Stimulated activated CD8-positive, alpha-beta memory T cell treated with anti-CD3 and anti-CD28 coated beads, Interleukin-2, amount 100 ng/mL, for 1 hour (primary cell): ENCODE measurements at places on chromosomes 3 and 15.

- no peak for DNase-seq
Measured at GRCh38 chr15:33492434-33493052, 181.8 kb downstream of the RYR3 start.

DNA sequence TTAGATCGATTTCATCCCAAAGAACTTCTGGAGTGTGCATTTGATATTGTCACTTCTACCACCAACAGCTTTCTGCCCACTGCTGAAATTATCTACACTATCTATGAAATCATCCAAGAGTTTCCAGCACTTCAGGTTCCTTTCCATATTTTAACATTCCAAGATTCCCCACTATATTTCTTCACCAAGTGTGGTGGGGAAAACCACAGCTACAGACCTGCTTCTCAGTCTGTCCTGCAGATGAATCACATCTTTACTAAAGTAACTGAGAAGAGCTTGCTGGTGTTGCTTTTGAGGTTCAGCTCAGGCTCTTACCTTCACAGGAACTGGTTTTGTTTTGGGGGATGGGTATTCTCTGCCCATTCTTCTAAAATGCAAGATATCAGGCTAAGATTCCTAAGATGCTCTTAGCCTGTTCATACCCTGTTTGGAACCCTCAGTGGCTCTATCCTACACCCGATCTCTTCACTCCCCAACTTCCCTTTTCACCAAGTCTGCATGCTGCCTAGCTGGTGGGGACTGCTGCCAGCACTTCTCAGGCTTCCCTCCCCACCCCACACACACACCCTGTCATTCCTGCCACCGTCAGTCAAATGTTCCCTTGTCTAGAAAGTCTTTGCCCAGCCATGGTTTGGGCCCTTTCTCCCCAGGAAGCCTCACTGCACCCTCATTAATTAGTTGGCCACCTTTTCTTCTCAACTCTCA lies 30.8 kb downstream of the SRP14 start:
- no peak for DNase-seq

- DNase-seq = no peak
Measured at GRCh38 chr15:24633082-24633481, 42.5 kb upstream of the NPAP1 start.

DNA sequence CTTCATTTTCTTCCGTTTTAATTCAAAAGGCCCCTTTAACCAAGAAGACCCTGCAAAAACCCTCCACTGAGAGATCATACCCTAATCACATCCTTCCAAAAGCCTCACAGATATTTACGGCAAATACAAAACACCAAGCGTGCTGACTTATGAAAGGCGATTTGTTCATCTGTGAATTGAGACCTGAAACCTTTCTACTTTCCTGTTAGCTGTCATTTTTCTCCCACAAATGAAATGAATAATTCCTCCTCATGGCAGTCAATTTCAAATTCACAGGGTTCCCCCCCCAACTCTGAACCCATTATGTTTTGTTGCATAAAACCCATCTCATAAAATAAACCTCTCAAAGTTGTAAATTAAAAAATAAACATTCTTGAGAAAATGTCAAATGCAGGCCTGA lies 149.6 kb downstream of the PDZRN3 start:
- DNase-seq = no peak

GRCh38 chr15:68739390-68740080 lies 81.2 kb downstream of the ANP32A start:
- no peak for DNase-seq

GRCh38 chr15:82314769-82315518 lies 34.3 kb downstream of the GOLGA6L10 start:
- no peak for DNase-seq

DNA sequence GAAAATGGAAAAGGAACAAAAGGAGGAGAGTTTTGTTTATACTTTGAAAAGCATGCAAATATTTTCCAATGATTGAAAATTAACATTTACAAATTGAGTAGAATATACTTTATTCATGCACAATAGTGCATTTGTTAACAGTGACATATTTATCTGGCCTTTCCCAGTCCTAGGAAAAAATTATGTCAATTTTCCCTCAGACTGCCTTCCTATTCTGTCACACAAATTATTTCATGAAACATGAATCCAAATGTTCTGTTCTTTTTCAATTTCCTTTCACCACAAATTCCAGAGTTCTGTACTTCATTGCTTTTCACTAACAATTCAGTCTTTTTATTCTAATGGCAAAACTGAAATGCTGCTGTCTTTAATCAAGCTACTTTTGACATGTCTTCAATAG lies 945.1 kb downstream of the ROBO1 start:
- DNase-seq = no peak

DNA sequence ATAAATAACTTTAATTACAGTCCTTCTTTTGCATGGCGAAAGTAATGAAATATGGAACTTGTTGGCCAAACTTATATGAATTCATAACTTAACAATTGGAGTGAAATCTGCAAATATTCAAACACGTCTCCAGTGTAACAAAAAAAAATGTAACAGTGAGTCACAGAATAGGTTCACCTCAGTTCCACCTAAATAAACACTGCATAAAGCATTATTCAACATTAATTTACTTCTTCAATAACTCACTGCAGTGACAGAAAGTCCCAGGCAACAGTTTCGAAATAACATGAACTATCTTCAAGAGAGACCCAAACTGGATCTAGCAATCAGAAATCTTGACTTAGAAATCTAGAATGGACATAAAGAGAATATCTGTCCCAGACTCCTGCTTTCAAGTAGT lies 75.6 kb downstream of the GMNC start:
- no peak for DNase-seq

- DNase-seq = no peak
Measured at GRCh38 chr3:30513374-30514152, 92.8 kb upstream of the TGFBR2 start.

GRCh38 chr3:51967384-51968169 lies at the start of gene PCBP4:
Gene PCBP4 (minus strand): TSS chr3:51967454. CDS start chr3:51961240, 6,214 bp downstream.
- no peak for DNase-seq

- no peak for DNase-seq
Measured at GRCh38 chr3:70571696-70572095, 259.3 kb upstream of the MDFIC2 start.

DNA sequence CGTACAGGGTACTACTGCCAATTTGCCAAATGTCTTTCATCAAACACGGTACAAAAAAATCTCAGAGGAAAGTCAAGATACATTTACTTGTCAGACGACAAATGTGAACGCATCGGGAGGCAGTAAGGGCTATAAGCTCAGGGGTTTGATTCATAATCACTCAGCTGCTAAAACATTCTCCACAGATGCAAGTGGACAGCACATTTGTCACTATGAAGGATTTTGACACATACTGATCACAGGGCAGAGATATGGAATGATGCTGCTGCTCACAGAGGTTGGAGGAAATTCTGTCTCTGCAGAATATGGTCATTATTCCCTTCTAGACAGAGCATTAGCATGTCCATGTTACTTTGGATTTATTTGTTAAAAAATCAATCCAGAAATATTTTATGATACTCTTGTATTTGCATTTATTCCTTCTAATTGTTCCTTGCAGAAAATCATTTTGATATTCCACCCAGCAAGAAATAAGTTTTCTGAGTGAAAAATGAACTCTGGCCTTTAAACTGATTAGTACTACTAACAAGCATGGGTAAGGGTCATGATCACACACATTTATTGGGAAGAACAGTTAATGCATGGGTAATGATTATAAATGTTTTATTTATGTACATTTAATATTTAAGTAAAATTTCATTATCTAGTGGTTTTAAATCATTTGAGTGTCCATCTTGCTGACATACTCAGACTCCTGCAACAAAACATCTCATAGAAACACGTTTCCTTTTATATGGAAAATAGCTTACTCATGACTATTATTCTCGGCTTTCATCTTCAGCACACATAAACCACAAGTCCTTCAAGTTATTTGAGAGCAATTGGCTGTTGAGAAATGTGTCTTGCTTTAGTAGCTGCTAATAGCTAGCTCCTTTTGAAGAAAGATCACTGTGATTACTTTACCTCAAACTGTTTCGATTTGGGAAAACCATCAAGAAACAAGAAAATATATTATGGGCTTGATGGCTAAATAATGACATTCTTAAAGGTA lies 559.3 kb downstream of the MECOM start:
- no peak for DNase-seq

DNA sequence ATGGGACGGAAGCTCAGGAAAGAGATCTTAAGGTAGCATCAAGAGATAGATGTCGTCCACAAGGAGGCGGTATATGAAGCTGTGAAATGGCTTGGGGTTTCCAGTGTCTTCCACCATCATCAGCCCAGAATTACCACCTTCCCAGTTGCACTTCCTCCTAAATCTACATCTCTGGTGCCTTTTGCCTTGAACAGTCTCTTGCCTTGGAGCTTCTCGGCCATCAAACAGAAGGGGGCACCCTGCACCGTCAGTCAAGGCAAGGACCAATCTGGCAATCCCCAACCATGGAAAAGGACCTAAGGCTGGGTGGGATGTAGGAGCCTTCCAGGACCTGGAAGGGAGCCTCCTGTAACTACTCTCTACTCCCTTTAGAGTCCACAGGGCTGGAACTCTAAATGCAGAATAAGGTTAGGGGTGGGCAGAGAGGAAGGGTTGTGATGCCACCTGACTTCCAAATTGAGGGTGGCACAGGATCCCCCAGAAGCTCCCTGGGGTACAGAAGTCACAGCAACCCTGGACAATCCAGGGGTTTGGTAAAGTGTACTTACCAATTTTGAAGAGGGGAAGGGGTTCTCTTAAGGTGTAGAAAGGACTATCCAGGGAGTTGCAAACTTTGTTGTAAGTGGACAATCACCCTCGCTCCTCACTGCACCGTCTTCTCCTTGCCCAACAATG lies 1.0 kb upstream of the RYR3 start:
- DNase-seq = no peak

DNA sequence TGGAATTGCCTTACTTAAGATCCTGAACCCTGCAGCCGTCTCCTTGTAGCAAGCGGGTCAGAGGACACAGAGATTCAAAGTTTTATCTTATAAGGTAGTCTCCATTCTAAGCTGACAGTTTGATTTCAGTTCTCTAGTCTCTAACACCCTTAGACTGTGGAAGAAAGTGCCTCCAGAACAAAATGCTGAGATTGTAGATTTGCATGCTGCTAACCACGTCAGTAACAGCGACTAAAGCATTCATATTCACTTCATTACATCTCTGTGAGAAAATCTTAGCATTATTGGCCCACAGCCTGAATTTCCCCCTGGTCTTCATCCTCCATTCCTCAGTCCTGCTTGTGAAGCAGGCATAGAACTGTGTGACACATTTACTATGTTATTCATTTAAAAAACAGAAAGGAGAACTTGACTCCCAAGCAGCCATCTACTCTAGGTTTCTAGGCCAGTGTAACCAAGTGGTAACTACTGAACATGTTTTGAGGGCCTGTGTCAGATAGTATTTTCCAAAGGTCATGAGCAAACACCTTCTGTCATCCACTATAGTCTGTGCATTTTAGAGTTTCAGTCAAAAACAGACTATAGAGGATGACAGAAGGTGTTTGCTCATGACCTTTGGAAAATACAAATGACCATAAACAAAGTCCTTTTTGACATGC lies 27.4 kb downstream of the ARIH2 start:
- DNase-seq = no peak

DNA sequence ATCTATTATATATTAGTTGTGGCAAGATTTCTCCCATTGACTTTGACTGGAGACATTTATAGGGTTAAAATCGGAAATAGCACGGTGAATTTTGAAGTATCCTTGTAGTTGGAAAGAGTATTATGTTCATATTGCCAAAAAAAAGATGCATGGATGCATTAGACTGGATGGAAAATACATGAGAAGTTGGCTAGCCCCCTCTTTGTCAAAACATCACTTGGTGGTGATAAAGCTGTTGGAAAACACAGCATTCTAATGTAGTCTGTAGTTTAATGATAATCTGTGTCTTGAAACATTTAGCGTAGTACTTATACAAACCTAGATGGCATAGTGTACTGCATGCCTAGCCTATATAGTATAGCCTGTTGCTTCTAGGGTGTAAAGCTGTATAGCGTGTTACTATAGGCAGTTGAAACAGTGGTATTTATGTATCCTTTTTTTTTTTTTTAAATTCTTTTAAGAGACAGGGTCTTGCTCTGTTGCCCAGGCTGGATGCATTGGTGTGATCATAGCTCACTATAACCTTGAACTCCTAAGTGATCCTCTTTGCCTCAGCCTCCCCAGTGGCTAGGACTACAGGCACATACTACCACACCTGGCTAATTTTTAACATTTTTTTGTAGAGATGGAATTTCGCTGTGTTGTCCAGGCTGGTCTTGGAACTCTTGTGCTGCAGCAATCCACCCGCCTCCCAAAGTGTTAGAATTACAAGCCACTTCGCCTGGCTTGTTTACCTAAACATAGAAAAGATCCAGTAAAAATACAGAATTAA lies 21.8 kb downstream of the CTNNB1 start:
- DNase-seq = no peak

- DNase-seq = no peak
Measured at GRCh38 chr3:24622696-24623225, 128.1 kb upstream of the THRB start.

DNA sequence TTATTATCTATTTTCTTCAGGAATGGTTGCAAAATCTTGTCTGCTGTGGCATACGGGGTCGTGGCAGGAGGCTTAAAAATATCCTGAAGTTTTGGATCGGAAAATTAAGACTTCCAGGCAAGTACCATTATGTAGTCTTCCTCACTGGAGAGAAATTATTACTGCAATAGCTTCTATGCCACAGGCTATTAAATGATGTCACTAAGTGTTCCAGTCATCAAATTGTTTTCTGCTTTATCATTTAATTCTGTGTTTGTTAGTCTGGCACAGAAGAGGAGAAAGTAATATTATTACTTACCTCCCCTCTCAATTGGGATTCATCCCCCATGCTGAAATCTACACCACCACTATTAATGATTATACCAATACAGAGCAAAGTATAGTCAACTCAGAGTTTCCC lies 378.2 kb upstream of the ALCAM start:
- no peak for DNase-seq

- DNase-seq = no peak
Measured at GRCh38 chr3:59480486-59480995, 430.7 kb upstream of the CFAP20DC start.

- no peak for DNase-seq
Measured at GRCh38 chr15:70053001-70053715, 44.6 kb downstream of the TLE3 start.

- DNase-seq = no peak
Measured at GRCh38 chr3:172536505-172536904, 13.3 kb upstream of the TNFSF10 start.

- no peak for DNase-seq
Measured at GRCh38 chr3:4833471-4833870, 145.8 kb upstream of the BHLHE40 start.

DNA sequence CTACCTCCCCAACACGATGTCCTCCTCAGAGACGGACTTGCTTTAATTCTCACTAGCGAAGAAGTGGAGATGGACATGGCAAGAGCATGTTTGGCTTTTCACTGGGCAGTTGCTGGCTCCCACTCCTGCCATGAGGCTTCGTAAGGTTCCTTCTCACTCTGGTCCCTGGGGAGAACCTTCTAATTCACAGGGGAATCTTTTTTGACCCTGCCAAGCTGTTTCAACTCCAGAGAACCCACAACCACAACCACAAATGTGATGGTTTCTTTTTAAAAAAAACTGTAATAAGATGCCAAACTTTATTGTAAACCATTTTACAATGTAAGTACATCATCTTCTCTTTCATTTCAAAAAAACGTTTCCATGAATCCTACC lies 1.6 kb upstream of the MUSTN1 start:
- DNase-seq = no peak

- DNase-seq = no peak
Measured at GRCh38 chr3:68957895-68958294, 25.5 kb upstream of the TAFA4 start.

GRCh38 chr15:75431270-75431669 lies 20.2 kb downstream of the SIN3A start:
- DNase-seq = no peak

GRCh38 chr3:9767418-9767817 lies 2.3 kb downstream of the CAMK1 start:
- DNase-seq = no peak
